GM23248 (cell line): ENCODE measurements at places on chromosomes 3 and 15.

DNA sequence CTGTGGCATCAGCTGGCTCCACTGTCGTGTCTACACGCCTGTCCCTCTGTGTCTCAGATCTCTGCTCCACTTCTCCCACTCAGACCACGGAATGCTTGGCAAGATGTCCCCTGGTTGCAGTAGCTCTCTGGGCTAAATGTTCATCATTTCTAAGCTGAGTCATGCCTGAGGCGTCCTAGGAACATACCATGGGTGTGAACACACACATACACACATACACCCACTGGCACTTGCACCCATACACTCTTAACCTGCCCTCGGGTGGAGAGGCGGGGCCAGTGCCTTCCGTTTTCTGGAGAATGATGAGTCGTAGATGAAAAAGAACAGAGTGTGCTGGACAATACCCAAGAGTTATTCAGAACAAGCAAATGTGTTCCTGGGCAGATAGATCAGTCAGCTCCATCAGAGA is 72.4 kb downstream of the SENP2 start:
- DNase-seq = peak; percentile 99

- DNase-seq = no peak
Observed at GRCh38 chr15:75751891-75752290, 39.2 kb upstream of the CSPG4 start.

DNA sequence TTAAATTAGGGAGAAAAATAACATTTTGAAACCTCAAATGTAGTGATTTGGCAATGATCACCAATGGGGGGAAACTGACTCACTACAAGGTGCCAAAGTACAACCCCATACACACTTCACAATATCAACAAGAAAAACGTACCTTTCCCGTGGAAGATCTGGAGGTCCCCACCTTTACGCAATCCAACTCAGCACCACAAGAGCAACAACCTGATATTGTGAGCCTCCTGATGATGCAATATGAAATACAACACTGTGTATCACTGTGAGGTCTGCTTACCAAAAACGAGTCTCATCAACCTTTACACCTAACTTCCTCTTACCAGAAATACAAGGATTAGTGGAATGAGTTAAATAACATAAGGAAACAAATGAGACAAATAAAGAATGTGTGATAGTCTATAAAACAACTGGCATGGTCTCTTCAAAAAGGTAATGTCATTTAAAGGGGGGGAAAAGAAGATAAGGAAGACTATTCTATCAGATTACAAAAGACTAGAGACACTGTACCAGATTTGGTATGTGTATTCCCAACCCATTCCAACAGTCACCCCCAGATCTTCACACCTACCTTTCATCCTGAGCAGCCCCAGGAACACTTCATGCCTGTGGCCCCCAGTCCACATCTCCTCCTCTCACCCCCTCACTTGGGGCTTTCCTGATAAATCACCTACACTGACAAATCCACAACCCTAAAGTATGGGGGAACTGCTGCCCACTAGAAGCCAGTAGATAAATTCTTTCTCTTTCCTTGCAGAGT is 27.7 kb downstream of the DLG1 start:
- no peak for DNase-seq

DNA sequence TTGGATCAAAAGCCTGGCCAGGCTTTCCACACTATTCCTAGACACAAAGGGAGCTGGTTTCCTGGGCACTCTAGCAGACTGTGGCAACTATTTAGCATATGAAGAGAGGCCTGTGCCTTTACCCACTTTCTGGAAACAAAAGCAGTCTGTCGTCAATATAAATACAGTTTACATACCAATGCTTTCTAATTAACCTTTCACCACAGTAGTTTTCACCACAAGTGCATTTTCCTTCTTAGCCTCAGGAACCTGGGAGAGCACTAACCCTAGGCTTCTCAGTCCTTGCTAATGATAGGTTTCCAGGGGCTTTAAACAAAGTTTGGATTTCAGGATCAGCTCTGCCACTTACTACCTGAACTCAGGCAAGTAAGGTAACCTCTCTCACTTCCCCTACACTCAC is 499.1 kb downstream of the MAGI1 start:
- no peak for DNase-seq

DNA sequence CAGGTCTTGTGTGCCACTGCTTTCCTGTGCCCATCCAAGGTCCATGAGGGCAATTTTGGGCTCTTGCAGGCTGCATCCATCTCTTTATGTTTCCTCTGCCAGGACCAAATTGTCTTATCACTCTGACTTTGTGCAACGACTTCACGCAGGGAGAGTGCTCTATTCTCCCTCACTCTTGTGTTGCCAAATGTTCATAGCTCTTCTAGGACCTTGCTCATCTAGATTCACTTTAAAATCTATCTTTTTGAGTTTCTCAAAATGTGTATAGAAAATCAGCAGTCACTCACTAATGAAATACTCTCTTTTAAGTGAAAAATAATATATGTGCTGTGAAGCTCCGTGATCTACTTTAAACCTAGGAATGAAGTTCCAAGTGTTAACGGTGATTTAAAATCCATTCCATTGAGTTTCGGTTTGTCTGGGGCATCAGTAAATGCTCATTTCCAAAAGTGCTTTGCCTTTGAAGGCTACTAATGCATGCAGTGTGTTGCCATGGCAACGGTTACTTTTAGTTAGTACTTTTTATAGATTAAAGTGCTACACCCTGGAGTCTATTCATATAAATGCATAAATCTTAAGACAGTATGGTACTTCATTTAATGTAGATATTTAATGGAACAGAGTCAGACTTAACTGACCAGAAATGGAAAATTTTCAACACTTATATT is 46.6 kb upstream of the GOLGA8J start:
- DNase-seq = peak; percentile 36

GRCh38 chr3:138072796-138073195 is 42.6 kb downstream of the DZIP1L start:
- no peak for DNase-seq

- DNase-seq = no peak
Observed at GRCh38 chr3:127008236-127008635, 25.3 kb downstream of the PLXNA1 start.

DNA sequence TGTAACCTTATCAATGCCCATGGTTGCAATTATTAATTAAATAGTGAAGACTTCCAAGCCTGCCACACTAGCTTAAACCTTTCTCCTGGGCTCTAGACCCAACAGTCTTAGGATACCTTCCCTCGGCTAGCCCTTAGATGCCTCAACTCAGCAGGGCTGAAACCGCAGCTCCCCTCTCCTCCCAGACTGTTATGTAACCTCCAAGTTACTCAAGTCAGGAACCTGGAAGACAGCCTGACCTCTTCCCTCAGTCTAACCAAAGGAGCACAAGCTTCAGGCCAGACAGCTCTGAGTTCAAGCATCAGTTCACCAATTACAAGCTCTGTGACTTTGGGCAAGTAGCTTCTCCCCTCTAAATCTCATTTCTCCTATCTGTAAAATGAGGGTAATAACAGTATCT is 70.5 kb upstream of the HACD2 start:
- DNase-seq = no peak

- no peak for DNase-seq
Observed at GRCh38 chr15:66085128-66085527, 168.4 kb downstream of the MEGF11 start.

DNA sequence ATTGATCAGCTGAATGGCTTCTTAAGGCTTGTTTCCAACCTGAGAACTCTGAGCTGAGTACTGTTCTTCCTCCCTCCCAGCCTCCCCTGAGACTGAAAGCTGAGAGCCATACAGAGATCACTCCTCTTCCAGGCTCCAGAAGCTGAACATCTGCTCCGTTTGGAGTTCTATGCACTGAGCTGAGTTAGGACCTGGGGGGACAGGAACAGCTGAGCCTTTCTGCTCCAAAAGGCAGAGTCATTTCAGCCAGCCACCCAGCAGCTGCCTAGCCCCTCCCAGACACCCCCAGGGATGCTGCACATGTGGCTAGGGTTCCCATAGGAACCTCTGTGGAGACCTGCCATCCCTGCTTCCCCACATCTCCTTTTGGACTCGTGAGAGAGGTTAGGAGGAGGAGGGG is 64.2 kb upstream of the GLCE start:
- DNase-seq = no peak

DNA sequence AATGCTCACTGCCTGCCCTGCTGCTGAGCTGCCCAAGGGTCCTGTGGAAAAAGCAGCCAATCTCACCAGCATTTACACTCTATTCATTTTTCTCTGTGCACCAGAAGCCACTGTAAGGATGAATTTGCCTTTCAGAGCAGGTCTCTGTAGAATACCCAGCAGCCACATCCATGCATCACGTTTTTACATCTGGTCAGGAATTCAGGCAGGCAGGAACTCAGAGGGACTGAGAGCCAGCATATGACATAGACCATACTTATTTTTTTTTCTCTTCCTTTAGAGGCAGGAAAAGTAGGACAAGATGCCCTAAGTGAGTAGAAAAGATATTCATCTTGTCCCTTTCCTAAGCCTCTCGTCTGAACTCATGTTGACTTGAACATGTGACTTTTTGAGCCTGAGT is 292.7 kb downstream of the EPHB1 start:
- no peak for DNase-seq

DNA sequence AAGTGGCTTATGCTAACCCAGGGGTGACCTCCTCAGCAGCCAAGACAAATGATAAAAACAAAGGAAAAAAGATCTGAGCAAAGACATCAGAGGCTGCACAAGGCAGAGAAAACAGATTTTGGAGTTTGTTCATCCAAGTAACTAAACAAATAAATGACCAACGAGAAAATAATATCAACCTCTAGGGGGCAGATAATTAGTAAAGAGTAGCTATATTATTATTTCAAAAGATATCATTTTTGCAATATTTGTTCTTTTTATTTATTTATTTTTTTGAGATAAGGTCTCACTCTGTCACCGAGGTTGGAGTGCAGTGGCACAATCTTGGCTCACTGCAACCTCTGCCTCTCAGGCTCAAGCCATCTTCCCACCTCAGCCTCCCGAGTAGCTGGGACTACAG is 101.8 kb downstream of the PCCB start:
- DNase-seq = no peak
